Kidney (tissue), 22 donors: ENCODE measurements at places on chromosomes 7 and 10. TPM values are rescaled to one million over a fixed set of nuclear protein-coding genes. Genes with fewer than 3 reads are reported as not detected.

ABCB4 gene
- total RNA-seq: 2.0 TPM

SPDYE8 gene
- not detected for total RNA-seq

TUBB8 gene
- not detected for total RNA-seq

GRCh38 chr7:80830584-80831285, 88.1 kb downstream of the SEMA3C start:
- no peaks in the 10 kb centered on the region for H3K4me1 ChIP-seq

DGKI gene
- 1.3 TPM for total RNA-seq

- H3K27me3 ChIP-seq: no peaks in the 10 kb centered on the region
- no peak for DNase-seq
- no peaks in the 10 kb centered on the region for H3K4me1 ChIP-seq
- H3K4me3 ChIP-seq: no peak overlapping the region
- H3K27ac ChIP-seq: no peak overlapping the region
- no peaks in the 10 kb centered on the region for H3K36me3 ChIP-seq
These were observed 289.3 kb downstream of the CELF2 start for GRCh38 chr10:11307004-11307403.

DNA sequence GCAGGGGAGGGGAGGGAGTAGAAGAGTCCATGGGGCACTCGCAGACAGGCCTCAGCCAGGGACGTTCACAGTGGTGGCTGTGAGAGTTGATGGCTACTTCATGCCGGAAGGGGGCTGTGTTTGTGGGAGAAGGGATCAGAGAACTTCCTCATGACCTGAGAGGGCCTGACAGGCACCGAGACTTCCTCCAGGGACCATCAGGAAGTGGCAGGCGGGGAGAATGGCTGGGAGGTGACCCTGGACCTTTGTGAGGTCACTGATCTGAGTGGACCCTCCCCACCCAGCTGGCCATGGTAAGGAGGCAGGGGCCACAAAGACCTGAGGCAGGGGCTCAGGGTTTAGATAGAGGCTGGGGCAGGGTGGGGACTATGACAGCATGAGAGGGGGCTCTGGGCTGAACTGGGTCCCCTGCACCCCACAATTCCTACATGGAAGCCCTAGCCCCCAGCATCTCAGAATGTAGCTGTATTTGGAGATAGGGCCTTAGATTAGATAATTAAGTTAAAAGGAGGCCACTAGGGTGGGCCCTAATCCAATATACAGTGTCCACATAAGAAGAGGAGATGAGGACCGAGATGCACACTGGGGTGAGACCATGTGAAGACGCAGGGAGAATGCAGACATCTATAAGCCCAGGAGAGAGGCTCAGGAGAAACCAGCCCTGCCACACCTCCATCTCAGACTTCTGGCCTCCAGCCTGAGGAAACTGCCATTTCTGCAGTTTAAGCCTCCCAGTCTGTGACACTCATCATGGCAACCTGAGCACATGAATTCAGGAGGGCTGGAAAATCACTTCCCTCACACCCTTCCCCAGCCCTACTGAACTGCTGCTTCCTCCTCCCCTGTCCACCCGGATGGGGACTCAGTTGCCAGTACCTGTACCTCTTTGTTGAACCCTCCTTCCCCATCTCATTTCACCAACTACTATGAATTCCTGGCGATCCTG, 273.9 kb upstream of the ZNF32 start:
- no peaks in the 10 kb centered on the region for H3K4me1 ChIP-seq
- no peaks in the 10 kb centered on the region for H3K27me3 ChIP-seq
- H3K36me3 ChIP-seq: no peaks in the 10 kb centered on the region
- no peak overlapping the region for H3K27ac ChIP-seq

DNA sequence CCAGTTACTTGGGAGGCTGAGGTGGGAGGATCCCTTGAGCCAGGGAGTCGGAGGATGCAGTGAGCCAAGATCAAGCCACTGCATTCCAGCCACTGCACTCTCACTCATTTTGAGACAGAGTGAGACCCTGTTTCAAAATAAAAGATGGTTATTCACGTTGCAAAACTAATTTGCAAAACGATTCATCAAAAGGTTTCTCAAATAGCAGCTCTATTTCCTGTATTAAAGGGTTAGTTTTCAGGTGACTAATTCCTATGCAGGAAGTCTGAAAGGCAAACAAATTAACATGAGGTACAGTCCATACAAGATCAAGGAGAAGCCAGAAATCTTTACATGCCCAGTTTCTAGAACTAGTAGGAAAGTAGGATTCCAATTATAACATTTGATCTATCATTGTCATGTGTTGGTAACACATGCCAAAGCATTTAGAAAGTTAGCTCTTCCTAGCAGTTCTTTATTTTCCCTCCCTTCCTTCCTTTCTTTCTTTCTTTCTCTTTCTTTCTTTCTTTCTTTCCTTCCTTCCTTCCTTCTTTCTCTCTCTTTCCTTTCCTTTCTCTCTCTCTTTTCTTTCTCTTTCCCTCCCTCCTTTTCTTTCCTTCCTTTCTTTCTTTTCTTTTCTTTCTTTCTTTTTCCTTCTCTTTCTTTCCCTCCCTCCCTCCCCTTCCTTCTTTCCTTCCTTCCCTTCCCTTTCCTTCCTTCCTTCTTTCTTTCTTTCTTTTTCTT, 49.3 kb downstream of the DENND2A start:
- no peaks in the 10 kb centered on the region for H3K36me3 ChIP-seq
- no peak overlapping the region for H3K4me3 ChIP-seq
- no peaks in the 10 kb centered on the region for H3K4me1 ChIP-seq
- no peaks in the 10 kb centered on the region for H3K27me3 ChIP-seq
- DNase-seq: no peak
- H3K27ac ChIP-seq: no peak overlapping the region

GRCh38 chr10:91311601-91312381, 91.3 kb downstream of the PCGF5 start:
- H3K36me3 ChIP-seq: no peaks in the 10 kb centered on the region
- H3K4me1 ChIP-seq: no peaks in the 10 kb centered on the region
- no peaks in the 10 kb centered on the region for H3K27me3 ChIP-seq
- H3K4me3 ChIP-seq: no peak overlapping the region
- H3K27ac ChIP-seq: no peak overlapping the region
